Fibroblast of the aortic adventitia (primary cell): ENCODE measurements at places on chromosomes 5 and 9.

GRCh38 chr5:2550509-2550908 is 201.0 kb downstream of the IRX2 start:
- no peak for DNase-seq

DNA sequence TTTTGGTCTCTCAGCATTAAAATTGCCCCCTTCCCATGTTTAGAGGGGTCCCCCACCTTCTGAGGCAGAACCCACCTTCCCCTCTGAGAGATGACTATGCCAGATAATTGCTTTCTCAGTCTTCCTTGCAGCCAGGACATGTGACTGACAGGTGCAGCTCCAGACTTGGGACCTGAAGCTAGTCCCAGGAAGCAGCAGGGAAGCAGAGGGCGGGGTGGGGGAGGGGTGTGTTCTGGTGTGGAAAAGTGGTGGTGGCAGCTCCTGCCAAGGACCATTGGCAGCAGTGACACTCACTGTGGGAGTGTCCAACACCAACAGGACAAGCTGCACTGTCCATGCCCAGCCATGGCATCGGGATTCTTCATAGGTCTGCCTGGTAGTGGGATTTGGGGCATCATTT is 2.3 kb downstream of the EIF4E1B start:
- no peak for DNase-seq

- DNase-seq: peak; percentile 10
Observed at GRCh38 chr9:114047717-114048116, 30.4 kb downstream of the AMBP start.

- DNase-seq: no peak
Observed at GRCh38 chr9:112586599-112587155, 100.0 kb downstream of the KIAA1958 start.

GRCh38 chr9:119157196-119157595 is 212.0 kb downstream of the BRINP1 start:
- DNase-seq: no peak

- no peak for DNase-seq
Observed at GRCh38 chr5:98965226-98965625, 36.4 kb upstream of the CHD1 start.

GRCh38 chr5:150651382-150651781 is 9.7 kb upstream of the MYOZ3 start:
- no peak for DNase-seq

- DNase-seq: peak; percentile 47
Observed at GRCh38 chr9:134698587-134699342, 57.2 kb downstream of the COL5A1 start.

- DNase-seq: no peak
Observed at GRCh38 chr5:171201310-171201709, 107.7 kb upstream of the TLX3 start.

DNA sequence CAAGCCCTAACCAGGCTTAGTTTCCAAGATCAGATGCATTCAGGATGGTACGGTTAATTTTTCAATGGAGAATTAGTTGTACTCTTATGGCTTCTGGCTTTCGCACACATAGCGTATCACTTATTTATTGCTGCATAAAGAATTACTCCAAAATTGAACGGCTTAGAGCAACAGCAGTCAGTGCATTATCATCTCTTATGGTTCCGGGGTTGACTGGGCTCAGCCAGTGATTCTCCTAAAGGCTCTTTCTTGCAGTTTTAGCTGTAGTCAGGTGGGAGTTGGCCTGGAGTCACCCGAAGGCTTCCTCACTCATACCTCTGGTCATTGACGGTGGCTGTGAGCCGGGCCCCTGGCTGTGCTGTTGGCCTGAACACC is 595 bp upstream of the GRHPR start:
- no peak for DNase-seq

DNA sequence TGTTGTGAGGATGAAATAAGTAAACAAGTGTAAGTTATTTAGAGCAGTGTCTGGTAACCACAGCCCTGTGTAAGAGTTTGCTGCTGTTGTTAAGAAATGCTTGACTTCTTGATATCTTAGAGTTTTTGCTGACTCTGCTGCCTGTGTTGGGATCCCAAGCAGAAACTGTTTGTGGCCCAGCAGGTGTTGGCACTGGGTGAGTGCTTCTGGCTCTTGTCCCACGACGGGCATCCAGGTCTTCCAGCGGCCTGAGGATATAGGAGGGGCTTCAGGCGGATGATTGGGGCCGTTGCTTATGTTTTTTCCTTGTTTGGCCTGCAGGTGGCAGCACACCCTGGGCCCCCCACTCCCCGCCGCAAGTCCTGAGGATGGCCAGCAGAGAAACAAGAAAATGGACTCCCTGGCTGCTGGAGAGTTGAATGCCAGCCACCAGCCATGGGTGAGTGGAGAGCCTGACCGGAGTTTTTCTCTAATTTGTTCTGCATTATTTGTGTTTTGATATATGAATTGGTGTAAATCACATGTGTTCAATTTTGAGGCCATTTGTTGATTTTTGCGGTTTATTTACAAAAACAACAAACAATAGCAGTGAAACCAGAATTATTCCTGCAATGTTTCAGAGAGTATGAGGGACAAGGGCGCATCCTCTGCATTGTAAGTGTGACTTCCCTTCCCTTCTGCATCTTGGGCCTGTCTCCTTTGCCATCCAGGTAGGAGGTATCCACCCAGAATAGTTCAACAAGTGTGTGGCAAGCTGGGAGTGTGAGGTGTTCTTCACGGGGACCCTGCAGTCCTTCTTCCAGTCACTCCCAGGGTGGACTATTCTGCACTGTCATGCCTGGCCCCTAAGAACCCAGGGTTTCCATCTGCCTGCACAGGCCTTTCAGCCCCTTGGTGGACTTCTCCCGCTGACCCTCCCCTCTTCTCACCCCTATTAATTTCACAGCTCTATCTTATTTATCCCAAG is 50.3 kb downstream of the SLC22A5 start:
- peak; percentile 75 for DNase-seq

DNA sequence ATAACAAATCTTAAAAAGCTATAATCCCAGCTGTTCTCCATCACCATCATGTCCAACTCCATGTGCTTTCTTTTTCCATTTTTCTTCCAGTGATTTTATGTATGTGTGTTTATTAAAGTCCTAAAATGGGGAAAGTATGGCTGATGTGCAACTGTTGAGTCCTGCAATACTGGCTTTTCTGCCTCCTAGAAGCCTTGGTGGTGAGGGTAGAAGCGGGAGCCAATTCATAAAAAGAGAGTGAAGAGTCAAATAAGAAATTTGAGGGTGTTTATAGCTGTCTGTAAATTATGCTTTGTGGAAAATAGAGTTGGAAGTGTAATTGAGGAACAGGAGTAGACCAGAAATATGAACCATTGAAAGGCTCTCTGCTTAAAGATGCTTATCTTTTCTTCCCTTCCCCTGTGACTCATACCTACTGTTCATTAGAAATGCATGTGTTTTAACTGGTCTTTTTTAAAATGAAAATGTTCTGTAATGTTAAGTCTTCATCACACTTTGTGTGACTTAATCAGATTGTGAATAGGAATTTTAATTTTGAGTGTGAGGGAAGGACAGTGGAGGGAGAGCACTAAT is 80.1 kb downstream of the ZCCHC7 start:
- DNase-seq: peak; percentile 59

DNA sequence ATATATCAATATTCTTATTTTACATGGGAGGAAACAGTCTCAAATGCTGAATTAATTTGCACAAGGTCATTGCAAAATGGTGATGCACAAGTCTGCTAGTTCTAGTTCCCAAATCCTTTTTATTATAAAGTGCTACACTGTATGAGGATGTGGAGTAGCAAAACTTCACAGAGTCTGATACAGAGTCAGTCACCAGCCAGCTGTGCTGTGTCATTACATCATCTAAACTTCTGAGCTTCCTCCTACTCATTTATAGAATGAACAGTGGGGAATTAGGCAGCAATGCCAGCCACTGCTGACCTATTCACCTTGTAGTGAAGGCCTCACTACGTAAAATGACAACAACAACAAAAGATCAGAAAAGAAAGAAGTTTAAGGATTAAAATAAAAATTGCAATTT is 357.8 kb downstream of the TMEM167A start:
- peak; percentile 17 for DNase-seq

DNA sequence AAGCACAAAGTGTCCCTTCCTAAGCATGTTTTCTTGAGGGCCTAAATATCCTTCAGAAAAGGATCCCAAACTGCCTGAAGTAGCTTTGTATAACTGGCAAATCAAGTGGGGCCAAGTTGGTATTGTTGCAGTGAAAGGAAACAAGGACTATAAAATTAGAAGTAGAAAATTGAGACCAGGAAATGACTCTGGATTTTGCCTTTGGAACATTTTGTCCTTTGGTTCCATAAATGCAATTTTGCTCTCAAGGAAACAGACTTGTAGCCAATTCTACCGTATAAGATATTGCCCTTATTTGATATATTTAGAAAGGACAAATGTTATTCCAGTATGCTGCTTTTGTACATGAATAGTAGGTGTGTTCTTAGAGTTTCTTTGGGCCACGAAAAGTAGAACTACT is 34.4 kb downstream of the RABGAP1 start:
- no peak for DNase-seq

- no peak for DNase-seq
Observed at GRCh38 chr9:103371152-103371551, 376.0 kb downstream of the CYLC2 start.

- peak; percentile 54 for DNase-seq
Observed at GRCh38 chr9:23342291-23342690, 483.7 kb downstream of the ELAVL2 start.

DNA sequence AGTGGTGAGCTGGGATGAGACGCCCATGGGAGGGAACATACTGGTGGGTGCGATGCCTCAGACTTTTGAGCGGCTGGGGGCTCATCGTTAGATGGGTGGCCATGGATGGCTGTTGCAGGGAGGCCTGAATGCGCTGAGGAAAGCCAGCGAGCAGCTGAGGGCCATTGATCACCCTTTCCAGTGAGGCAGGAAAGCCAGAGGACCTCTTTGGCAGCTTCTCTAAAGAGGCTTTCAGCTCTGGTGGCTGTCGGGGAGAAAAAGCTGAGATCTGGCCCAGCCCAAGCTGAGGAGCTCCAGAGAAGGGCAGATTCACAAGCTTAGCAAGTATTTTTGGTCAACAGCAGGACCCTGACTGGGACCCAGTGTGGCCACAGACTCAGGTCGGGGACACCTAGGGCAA is 13.3 kb upstream of the VAV2 start:
- no peak for DNase-seq

DNA sequence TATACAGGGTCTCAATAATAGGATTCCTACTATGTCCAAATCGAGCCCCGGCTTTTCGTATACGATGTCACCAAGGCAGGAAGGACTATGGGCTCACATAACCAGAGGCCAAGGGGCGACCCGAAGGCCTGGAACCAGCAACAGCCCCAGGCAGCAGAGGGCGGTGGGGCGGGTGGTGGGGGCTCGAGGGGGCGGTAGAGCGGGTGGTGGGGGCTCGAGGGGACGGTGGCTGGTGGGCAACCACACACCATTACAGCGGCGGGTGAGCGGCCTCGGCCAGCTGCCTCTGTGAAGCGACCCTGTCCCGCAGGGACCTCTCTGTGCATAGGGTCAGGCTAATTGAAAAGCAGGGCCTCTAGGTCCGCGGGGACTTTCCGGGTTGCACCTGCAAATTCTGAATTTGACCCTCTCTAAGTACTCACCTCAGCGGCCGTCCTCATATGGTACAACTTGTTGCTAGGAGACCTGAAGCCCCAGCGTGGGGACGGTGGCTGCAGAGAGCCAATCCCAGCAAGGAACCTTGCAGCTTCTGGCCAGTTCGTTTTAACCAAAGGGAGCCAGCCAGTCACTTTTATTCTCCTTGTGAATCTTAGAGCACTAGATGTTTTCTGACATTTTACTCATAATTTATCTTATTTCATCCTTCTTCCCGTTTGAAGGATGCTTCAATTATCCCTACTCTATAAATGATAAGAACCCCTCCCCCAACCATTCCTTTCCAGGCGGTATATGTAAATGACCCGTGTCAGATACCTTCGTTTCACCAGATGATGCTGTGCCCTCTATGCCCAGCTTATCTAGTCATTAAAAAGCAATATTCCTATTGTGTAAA is at the start of gene NME5:
Gene NME5, minus strand, starts transcription at position 480 of the 832 bp plus-strand sequence. CDS start 648 bp downstream, outside the sequence.
- DNase-seq: peak; percentile 49

GRCh38 chr9:12775679-12776512 is 1.1 kb downstream of the LURAP1L start:
- peak; percentile 92 for DNase-seq

- DNase-seq: no peak
Observed at GRCh38 chr9:82894961-82895821, 167.8 kb downstream of the RASEF start.

- no peak for DNase-seq
Observed at GRCh38 chr9:82597241-82598203, 465.4 kb downstream of the RASEF start.

DNA sequence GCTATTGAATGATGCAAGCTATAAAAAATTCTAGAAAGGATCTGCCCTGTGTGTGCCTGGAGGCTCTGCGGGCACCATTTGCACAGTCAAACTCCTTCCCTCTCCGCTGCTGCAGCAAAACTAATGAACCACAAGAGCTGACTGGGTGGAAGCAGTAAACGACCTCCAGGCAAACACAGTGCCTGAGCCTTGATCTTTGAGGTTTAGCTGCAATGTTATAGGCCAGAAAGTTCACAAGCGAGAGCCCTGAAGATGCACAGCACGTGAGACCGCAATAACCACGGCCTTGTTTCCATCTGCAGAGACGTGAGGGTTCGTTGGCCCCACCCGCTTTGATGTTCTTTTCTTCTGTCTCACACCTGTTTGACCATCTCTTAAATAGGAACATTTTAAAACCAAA is 69.2 kb upstream of the S1PR3 start:
- no peak for DNase-seq

DNA sequence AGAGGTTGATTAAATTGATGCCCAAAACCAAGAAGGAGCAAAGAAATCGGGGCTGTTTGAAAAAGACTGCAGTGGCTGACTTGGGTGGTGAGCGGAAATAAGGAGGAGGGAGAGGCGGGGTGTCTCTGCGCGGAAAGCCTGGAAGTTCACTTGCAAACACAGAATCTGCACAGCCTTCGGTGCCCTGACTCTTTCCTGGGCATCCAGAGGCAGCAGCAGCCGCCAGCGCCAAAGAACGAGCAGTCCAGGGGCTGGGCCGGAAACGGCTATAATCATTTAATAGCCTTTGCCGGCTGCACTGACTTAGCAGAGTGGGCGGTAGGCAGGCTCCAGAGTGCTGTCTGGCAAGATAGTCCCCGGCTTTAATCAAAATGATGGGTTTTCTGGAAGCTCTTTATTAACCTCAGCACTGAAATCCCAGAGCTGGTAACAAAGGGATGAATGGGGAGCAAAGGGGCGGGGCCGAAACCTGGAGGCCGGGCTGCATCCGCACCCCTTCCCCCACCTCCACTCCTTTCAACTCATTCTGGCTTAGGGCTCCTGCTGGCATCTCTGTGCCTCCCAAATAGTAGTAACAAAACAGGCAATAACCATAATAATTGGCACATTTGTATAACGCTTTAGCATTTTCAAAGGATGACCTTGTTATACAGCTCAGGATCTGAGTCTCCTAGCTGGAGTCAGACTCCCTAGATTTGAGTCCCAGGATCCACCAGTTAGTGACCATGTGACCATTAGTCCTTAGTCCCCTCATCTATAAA is 35.7 kb downstream of the PCDHAC2 start:
- DNase-seq: no peak

- DNase-seq: no peak
Observed at GRCh38 chr5:107401470-107402122, 269.1 kb downstream of the EFNA5 start.
